ENCODE measurements at places on chromosomes 3 and 15.

GRCh38 chr3:110261141-110261540, 810.5 kb upstream of the NECTIN3 start:
- DNase-seq: no peak

DNA sequence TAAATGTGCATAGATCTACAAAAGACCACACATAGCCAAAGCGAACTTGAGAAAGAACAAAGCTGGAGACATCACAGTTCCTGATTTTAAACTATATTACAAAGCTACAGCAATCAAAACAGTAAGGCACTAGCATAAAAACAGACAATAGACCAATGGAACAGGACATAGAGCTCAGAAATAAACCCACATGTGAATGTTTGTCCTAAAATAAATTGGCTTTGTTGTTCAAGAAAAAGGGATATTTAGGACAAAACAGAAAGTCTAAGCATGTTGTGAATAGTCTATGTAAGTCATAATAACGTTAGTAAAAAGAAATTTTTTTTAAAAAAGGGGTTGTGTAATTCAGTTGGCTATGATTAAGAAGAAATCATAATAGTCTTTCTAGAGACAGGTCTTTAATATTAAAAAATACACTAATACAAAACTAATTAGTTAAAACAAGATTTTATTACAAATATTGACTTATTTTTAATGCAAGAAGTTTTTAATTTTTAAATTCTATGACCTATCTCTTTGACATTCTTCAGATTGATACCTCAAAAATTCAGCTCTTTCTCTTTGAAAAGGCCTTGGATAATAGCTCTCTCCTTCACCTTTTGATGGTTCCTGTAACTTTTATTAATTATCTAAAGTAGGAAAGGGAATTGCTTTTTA, 11.6 kb downstream of the TMEM212 start:
- DNase-seq: no peak

GRCh38 chr3:69370901-69371301, 15.0 kb downstream of the FRMD4B start:
- no peak for DNase-seq

- DNase-seq: no peak
Measured at GRCh38 chr3:195008816-195009215, 262.1 kb downstream of the XXYLT1 start.

- no peak for DNase-seq
Measured at GRCh38 chr3:19155375-19155774, 7.1 kb downstream of the KCNH8 start.

GRCh38 chr15:91925794-91926193, 72.3 kb downstream of the SLCO3A1 start:
- no peak for DNase-seq

GRCh38 chr3:54299169-54299935, 177.0 kb downstream of the CACNA2D3 start:
- DNase-seq: no peak

DNA sequence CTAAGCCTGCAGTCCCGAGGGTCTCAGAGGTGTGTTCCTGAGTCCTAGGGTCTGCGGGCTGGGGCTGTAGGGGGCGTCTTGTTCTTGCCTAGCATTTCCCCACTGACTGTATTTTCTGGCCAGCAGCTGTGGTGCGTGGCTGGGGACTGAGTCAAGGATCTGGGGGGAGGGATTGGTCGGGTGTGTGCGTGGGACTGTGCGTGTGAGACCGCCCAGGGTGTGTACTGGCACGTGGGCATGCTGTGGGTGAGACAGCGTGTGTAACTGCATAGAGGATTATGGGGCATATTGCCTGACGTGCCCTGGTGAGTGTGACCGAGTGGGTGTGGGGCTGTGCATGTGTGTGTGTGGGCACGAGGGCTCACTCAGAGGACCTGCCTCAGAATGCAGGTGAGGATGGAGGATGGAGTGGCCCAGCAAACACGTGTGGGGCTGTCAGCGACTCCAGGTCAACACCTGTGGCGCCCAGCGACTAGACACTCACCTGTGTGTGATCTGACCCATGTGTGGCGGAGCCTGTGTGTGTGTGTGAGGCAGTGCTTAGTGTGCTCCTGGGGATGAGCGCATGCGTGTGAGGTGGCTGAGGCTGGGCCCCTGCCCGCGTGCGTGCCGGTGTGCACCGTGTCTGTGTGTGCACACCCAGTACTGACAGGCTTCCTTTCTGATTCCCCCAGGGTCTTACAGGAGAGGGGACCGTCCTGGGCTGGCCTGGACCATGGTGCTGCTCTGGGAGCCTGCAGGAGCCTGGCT, 20.9 kb downstream of the FBLN2 start:
- DNase-seq: no peak

DNA sequence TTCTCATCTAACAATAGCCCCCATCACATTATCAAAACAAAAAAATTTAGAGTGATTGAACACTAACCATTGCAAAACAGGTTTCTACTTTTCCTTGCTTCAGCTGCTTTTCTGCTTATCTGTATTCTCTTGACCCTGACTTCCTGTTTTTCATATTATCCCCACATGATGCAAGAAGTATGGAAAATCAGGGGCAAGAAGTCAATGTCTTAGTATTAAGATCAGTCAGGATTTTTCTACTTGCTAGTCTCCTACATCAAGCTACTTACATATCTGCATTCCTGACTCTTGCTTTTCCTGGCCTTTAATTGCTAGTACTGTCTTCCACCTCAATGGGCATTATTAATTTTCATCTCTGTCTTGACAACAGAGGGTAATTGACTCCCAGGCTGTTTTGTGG, 300.2 kb downstream of the OTOL1 start:
- no peak for DNase-seq

GRCh38 chr3:115113367-115113766, 33.7 kb downstream of the ZBTB20 start:
- no peak for DNase-seq

- peak; percentile 77 for DNase-seq
Measured at GRCh38 chr3:196115678-196116083, 33.8 kb upstream of the TFRC start.

- DNase-seq: no peak
Measured at GRCh38 chr3:134827213-134827612, 32.2 kb downstream of the EPHB1 start.

DNA sequence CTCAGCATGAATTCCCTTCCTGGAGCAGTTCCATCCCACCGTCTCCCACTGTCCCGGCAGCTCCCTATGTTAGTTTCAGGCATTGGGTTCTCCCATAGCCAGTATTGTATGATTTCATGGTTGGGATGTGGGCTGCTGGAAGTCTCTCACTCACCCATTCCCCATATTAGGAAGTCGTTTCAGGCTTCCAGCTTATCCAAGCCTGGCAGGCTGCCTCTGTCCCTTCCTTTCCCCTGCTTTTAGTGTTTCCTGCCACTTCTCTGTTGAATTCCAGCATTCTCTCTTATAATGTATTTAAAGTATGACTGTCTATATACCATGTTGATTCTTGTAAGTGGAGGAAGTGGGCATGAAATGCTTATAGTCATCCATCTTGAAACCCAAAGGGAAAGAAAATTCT, 309.7 kb upstream of the RBMS3 start:
- DNase-seq: no peak

DNA sequence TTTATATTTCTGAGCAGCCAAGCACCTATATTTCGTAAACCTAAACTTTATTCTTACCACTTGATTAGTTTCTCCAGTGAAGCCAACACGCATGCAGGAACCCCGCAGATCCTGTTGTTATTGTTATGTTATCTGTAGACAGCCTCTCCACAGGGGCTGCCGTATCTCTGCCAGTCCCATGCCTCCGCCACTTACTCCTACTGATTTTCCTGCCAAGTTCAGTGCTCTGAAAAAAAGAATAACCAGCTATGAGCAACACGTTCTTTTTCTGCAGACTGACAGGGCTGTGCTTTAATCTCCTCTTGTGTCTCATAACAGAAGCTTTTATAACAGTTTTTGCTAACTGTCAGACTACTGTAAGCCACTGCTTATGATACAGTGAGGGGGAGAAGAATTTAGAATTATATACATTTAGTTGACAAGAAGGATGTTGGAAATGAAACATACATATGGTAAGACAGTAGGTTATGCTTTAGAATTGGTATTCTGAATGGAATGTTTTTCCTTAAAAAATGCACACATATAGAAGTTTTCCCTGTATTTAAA, 347.4 kb downstream of the SI start:
- no peak for DNase-seq

DNA sequence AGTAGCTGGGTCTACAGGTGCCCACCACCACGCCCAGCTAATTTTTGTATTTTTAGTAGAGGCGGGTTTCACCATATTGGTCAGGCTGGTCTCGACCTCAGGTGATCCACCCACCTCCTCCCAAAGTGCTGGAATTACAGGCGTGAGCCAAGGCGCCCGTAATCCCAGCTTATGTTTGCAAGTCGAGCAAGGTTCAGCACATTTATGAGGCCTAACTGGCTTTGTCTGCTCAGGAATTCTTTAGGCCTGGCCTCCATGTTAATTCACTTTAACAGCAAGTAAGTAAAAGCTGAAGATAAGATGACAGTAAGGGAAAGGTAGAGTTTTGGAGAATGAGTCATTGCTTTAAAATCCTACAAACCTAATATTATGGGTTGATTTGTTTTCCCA, 24.6 kb downstream of the SIDT1 start:
- DNase-seq: no peak

- no peak for DNase-seq
Measured at GRCh38 chr15:44159492-44159891, 35.6 kb downstream of the FRMD5 start.

DNA sequence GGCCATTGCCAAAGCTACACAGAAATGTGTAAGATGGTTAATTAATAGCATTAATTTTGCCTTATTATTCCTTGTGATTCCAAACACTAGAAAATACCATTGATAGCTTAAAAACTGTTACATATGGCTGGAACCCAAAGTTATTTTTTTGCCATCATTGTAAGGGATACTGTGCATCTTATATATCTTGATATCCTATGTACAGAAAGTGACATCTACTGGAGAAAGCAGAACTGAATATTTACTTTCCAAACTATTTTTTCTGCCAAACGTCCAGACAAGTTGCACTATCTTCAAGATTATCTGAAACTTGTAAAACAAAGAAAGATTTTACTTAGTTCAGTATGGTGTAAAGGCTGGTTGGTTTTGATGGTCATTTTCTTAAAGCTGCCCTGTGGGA, 33.3 kb upstream of the MEIS2 start:
- DNase-seq: no peak

DNA sequence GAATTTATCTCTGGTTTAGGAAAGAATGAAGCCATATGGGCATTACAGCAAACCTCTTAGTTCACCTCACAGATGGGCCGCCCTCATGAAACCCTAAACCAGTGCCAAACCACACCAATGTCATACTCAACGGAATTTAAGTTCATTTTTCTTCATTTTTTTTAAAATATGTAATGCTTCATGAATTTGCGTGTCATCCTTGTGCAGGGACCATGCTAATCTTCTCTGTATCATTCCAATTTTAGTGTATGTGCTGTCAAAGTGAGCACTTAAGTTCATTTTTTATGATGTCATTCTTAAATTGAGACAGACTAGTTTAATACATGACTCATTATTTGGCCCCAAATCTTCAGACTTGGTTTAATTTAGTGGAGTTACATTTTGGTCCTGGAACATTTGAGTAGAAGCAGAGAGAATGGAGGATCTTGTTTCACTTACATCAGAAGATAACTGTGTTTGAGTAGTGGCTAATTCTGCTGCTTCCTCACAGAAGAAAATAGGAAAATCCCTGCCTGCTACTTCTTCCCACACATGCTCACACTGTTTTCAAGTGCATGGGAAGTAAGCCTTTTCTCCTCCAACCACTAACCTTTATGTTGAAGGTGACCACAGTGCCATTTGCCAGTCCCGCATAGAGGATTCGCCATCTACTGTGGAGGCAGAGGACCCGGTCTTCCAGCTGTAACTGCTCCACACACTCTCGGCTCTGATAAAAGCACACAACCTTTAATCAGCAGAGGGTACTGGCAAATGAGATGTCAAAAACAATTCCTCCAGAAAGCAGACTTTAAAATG, 63.3 kb downstream of the ZNF106 start:
- DNase-seq: no peak

DNA sequence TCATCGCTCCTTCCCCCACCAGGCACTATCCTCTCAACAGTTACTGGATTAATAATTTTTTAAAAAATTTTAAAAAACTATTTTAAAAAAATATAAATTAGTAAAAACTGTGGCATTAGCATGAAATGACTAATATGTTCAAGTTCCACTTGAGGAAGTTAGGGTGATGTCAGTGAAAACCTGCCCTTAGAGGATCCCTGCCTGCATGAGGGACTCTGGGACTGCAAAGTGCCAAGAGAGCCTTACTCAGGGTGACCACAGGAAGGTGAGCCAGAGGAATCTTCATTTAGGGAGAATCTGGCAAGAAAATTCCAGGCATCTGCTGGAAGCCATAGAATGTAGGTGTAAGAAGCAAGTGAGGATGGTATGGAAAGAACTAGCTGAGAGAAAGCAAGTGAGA, 157.7 kb upstream of the BCL6 start:
- no peak for DNase-seq

DNA sequence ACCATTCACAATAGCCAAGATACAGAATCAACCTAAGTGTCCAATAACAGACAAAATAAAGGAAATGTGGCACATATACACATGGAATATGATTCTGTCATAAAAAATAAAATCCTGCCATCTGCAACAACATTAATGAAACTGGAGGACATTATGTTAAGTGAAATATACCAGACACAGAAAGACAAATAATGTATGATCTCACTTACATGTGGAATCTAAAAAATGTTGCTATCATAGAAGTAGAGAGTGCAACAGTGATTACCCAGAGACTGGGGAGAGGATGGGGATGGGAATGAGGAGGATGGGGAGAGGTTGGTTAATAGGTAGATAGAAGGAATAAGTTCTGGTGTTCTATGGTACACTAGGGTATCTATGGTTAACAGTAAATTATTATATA, 28.7 kb downstream of the MRPL3 start:
- no peak for DNase-seq

GRCh38 chr3:178389258-178389657, 147.0 kb upstream of the KCNMB2 start:
- no peak for DNase-seq

DNA sequence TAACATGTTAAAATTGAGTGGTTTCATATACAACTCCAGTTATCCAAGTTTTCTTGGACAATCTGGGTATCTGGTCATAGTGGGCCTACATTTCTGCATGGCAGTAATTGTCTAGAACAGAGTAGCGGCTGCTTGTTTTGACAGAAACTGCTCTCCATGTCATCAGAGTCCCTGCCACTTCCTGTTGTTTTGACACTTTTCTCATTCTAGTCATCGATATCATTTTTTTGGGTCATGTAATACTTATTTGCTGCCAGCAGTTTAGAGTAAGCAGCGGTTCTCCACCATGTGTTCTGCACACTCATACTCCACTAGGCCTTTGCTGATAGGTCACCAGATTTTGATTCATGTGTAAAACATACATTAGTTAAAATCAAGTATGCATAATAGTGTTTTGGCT, 81.5 kb downstream of the SLC25A26 start:
- no peak for DNase-seq

DNA sequence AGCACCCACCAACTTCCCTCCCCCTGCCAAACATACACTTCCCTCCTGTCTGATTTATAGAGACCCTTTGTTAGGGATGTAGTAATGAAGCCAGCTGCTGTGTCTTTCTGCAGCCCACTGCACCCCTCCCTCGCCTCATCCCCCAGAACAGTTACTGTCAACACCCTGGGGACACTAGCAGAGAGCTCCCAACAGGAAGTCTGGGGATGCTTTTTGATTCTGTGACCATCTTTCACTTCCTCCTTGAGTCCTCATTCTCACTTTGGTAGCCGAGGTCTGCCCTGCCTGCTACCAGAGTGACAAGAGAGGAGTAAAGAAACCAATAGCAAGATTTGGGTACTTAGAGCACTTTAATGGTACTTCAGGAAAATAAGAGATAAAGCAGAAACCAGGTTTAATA, 201.6 kb downstream of the SATB1 start:
- peak; percentile 38 for DNase-seq

- DNase-seq: peak; percentile 58
Measured at GRCh38 chr3:32428092-32429068, 36.7 kb downstream of the CMTM7 start.

- DNase-seq: no peak
Measured at GRCh38 chr3:51706021-51706485, 815 bp upstream of the GRM2 start.

All from GM13976 (cell line).